ENCODE measurements at places on chromosomes 1 and 21. TPM values are rescaled to one million over a fixed set of nuclear protein-coding genes. Genes with fewer than 3 reads are reported as not detected.

The ATF3 gene
- 40.7 TPM for total RNA-seq

The RNF186 gene
- total RNA-seq: not detected

The F13B gene
- total RNA-seq: not detected

The IFI6 gene
- total RNA-seq: 14.8 TPM

The THEM5 gene
- total RNA-seq: not detected

The HTR1D gene
- total RNA-seq: 12.2 TPM

The FNDC10 gene
- 8.4 TPM for total RNA-seq

The TCHH gene
- 0.19 TPM for total RNA-seq

The TMEM82 gene
- not detected for total RNA-seq
